ENCODE measurements at places on chromosomes 12 and 14.

DNA sequence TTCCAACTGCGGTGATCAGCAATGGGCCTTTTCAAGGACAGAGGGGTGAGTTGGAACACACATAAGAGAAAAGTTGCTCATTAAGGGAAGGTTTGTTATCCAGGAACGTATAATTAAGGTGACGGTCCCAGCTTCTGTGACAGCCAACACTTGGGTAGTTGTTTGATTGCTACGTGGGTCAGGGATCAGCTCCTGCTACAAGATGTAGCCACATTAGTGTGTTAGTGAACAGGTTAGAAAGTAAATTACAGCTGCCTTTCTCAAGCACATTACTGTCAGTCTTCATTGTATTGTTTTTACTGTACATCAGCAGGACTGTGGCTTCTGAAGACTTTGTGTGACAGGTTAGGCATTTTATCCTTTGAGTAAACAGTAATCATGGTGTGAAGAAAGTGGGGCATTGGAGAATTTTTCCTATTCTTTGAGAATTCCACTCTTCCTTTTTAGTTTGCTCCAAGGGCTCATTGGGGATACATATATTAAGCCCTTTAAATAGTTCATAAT, 230.5 kb downstream of the EGLN3 start:
- no peak for DNase-seq

GRCh38 chr14:20631880-20632389, 9.6 kb downstream of the OR6S1 start:
- DNase-seq: no peak

- no peak for DNase-seq
Observed at GRCh38 chr14:20177433-20177974, 13.2 kb upstream of the OR11G2 start.

DNA sequence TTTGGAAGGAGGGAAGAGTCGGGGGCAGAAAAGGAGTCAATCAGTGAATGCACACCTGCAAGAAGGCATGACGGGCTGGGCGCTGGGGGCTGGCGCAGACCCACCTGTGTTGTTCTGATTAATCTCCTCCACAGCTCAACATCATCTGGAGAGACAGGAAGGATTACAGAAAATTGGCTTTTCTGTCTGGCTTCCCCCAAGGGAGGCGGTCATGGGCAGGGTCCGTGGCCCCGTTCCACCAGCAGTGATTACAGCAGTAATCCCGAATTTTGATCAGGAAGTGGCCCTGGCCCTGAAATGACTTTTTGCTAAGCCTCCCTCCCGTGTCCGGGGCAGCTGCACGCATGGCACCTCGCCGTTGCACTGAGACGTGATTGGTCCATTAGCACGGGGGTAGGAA, 24.4 kb upstream of the GALNT9 start:
- no peak for DNase-seq

- no peak for DNase-seq
Observed at GRCh38 chr14:54226103-54226502, 170.7 kb upstream of the CDKN3 start.

DNA sequence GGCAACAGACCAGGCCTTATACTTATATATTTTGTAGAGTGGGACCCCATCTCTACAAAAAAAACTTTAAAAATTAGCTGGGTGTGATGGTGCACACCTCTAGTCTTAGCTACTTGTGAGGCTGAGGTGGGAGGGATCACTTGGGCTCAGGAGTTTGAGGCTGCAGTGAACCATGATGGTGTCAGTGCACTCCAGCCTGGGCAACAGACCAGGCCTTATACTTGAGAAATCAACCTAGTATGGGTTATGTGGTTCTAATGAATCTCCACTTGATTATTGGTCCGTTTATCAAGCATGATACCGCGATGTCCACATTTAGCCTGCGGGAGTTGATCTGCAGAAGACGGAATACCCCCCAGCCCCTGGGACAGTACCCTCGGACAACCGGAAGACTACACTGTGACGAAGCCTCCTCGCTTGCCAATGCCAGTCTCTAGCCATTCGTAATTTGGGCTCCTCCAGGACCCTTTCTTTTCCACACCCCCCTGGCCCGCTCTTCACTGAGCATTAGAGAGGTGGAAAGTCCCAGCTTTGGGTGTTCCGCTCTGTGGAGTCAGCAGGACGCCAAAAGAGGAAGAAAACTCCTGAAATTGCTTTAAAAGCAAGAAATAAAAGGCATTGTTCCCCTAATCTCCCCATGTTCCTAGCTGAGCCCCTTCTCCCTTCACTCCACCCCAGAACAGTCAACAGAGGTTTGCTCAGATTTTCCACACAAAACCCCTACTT, 19.4 kb downstream of the LTBP2 start:
- no peak for DNase-seq
